ENCODE measurements at places on chromosomes 2 and 18. TPM values are rescaled to one million over a fixed set of nuclear protein-coding genes. Genes with fewer than 3 reads are reported as not detected.

CTAGE1 gene
- not detected for total RNA-seq

ASXL3 gene
- not detected for total RNA-seq

TTN gene
- under 0.01 TPM for total RNA-seq

CFAP221 gene
- not detected for total RNA-seq

EPB41L3 gene
- total RNA-seq, result not detected

KCNE4 gene
- 0.30 TPM for total RNA-seq

SAG gene
- total RNA-seq, result not detected

MARCO gene
- total RNA-seq, result not detected

NEURL3 gene
- not detected for total RNA-seq

UGT1A6 gene
- total RNA-seq, result 0.20 TPM

GDF7 gene
- total RNA-seq, result not detected

ELOA2 gene
- total RNA-seq, result not detected

NR4A2 gene
- not detected for total RNA-seq

MAL gene
- not detected for total RNA-seq

HMSD gene
- total RNA-seq, result not detected

HOXD13 gene
- total RNA-seq, result 5.4 TPM

ITGA4 gene
- 18.9 TPM for total RNA-seq

RSAD2 gene
- total RNA-seq, result 6.9 TPM

SPP2 gene
- total RNA-seq, result not detected

MAP3K20 gene
- 32.8 TPM for total RNA-seq

REG1A gene
- not detected for total RNA-seq

All from MG63 (cell line).